ENCODE measurements at places on chromosomes 16 and 17.

DNA sequence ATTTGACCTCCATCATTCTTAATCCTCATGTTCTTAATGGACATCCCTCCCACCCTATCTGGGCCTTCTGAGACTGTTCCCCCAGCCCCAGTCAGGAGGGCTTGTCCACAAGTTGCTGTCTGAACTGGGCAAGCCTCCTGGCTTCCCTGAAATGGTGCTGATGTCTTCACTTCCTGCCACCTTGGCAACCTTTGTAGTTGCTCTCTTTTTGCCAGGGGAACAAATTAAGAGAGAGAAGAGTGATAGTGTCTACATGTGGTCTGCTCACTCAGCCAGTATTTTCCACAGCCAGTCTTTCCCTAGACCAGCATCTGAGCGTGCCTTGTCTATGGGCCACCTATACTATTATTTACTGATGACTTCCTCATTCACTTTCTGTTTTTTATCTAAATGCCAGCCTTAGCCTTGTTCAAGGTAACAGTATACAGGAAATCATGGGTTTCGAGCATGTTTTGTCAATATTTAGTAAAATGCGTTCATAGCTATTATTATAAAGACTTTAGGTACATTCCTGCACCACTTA lies 710.1 kb downstream of the MAF start:
- no peak for DNase-seq

DNA sequence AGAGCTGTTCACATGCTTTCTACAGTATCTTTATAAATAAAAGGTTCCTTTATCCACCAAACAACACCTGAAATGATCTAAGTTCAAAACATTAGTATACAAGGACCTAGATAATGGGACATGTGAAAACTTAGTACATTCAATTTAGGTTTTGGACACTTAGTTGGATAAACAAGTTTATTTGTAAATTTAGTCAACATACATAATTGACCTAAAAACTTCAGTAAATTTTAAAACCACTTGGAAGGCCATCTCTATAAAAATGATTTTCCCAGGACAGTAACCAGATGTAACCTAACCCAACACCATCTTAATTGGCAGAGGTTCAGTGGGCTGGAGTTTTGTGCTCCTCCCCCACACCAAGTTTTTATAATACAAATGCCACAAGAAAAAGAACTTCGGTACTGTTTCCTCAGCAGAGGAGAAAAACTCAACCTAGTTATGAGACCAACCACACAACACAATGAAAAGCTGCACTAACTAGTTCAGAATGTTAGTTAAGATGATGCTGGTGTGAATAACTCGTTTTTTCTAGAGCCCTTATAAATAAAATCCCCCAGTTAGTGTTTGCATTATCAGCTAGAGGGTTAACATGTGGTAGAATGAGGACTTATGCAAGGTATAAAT lies 7.2 kb upstream of the UNK start:
- peak; percentile 21 for DNase-seq

DNA sequence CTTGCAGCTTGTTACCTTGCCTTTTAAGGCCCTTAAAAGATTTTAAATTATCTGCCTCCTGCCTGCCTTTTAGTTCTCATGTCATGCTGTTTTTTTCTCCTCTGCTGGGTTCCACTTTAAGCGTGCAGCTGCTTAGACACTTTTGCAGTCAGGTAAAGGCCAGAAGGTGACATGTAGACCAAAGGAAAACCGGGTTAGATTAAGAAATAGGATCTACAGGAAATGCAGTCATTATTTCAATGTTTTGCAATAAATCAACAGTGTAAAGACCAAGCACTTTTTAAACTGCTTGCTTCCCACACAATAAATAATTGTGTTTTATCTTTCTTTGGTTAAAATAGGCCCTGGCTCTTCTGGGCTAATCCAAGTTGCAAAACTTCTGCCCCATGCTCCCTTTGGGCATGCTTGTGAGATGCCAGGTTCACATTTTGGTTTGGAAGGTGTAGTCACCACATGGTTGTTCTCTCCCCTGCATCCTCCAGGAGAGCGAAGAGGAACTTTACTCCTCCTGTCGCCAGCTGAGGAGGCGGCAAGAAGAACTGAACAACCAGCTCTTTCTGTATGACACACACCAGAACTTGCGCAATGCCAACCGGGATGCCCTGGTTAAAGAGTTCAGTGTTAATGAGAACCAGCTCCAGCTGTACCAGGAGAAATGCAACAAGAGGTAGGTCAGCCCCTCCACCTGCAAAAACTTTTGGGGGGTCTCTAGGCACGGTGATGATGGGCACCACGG lies 54.9 kb downstream of the SDR42E1 start:
- no peak for DNase-seq

DNA sequence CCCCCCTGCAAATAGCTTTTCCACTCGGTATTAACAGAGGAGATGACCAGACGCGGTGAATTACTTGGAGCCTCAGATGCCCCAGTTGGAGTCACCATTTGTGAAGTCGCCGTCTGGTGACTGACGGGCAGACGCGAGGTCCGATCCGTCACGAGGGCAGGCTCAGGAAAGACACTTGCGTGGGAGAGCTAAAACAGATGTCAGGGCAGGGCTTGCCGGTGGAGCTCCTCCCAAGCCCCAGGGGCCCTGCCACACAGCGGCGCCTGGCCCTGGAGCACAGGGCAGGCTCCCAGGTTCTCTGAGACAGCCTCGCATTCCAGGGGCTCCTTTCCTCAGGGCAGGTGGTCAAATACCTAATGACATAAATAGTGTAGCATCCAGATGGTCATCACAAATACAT lies 348.3 kb downstream of the C16orf95 start:
- DNase-seq, result no peak

- no peak for DNase-seq
These were observed 2.7 kb downstream of the KRT36 start for GRCh38 chr17:41486809-41487530.

DNA sequence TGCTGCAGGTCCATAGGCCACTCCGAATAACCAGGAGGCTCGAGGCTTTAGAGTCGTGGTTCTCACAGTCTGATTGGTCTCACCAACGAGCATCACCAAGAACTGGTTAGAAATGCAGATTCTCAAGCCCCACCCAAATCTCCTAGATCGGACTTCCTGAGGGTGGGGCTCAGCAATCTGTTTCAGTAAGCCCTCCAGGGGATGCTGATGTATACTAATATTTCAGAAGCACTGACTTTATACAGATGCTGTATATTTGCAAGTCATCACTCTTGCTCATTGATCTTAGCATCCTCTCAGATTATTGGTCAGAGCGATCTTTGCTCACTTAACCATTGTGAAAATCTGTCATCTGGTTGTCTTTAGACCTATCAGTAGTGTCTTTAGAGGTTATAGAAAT lies 4.4 kb upstream of the VAC14 start:
- DNase-seq, result no peak

DNA sequence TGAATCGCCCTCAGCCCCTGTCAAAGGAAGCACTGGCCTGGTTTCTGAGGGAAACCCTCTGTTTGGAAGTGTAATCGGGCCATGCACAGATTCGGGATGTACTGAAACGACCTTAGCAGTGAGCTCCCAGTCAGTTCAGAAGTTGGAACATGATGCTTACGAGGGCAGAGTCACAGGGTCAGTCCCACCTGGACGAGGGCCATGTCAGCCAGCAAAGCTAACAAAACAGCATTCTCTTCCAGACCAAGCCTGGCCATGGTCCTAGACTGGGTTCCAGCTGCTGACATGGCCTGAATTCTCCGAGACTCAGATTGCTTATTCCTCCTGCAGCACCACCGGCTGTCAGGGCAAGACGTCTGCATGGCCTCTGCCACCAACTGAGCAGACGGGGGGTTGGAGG lies 192.2 kb upstream of the WSCD1 start:
- DNase-seq, result no peak

DNA sequence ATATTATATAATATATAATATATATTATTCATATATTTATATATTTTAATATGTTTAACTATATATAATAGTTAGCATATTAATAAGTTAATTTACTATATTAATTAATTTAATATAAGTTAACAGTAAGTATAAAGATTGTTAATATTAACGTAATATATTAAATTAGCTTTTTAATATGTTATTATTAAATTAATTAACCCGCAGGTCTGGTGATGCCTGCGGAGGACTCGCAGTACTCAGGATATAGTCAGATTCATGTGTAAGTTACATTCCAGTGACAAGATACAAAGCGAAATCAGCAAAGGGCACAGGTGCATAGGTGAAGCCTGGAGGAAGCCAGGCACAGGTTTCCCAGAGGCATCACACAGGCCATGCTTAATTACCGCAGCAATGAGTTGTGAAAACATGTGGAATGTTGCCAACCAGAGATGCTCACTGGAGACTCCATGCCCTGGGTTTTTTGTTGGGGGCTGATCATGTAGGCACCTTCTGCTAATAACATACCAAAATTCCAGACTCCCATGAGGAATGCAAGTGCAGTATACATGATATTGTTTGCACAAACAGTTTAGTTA lies 130.4 kb upstream of the MPHOSPH6 start:
- DNase-seq, result no peak

- peak; percentile 86 for DNase-seq
These were observed 14.7 kb downstream of the RARA start for GRCh38 chr17:40323391-40324381.

DNA sequence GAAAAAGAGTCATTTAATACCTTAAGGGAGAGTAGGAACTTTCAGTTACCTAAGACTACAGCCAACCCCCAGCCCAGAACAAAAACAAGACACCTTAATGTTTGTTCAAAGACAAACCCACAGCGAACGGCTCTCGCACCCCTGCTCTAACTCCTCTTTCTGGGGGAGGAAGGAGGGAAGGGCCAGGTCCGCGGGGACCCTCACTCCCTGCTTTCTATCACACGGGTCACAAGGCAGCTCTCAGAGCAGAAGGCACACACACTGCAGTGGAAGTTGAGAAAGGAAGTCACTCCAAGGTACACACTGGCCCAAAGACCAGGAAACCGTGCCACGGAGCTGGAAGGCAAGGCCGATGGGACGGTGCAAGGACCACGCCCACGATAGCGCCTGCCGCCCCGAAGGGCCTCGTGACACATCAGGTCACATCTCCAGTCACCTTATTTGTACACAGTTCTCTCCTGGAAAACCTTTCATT lies 10.0 kb downstream of the LITAFD start:
- no peak for DNase-seq

GRCh38 chr16:64841071-64841470 lies 280.8 kb downstream of the CDH11 start:
- DNase-seq, result peak; percentile 59

GRCh38 chr16:14175086-14175485 lies 104.0 kb downstream of the MRTFB start:
- peak; percentile 53 for DNase-seq

DNA sequence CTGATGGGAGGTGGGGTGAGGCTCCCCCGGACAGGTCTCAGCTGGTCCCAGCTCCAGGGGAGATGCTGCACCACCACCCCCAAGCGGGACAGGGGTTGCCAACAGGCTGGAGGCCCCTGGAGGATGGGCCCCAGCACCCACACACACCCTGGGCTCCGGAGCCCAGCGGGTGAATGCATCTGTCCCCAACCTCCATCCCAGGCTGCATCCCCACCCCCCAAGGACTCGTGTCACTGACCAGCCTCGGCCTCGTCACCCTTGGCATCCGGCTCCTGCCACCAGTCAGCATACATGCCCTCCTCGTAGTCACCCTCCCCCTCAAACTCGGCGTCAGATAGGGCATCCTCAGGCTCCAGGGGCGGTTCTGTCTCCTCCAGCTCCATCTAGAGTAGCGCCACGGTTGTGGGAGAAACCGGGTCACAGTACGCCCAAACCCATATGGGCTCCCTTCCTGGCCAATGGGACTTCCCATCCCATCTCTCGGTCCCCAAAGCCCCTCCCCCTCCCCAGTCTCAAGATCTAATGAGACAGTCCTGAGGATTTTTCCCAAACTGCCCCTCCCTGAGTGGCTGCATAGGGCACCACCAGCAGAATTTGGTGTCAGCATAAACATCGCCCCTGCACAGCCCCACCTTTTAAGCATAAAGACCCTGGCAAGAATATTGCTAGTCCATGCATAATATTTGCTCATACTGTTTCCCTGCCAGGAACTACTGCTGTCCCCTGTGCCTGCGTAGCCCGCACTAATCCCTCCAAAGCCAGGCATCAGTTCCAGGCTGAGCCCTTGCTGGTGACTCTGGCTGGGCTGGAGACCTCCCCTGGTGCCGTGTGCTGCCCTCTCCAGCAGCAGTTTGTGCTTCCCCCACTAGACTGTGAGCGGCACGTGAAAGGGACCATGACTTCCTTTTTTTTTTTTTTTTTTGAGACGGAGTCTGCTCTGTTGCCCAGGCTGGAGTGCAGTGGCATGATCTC lies 8.4 kb downstream of the P3H4 start:
- no peak for DNase-seq

- no peak for DNase-seq
These were observed 10.0 kb downstream of the SPATA32 start for GRCh38 chr17:45251931-45252330.

GRCh38 chr17:5225668-5226457 lies 8.8 kb downstream of the SCIMP start:
- DNase-seq, result no peak

GRCh38 chr16:81478876-81479511 lies 34.4 kb downstream of the CMIP start:
- no peak for DNase-seq

GRCh38 chr17:32558997-32559650 lies 72.3 kb downstream of the CDK5R1 start:
- no peak for DNase-seq

DNA sequence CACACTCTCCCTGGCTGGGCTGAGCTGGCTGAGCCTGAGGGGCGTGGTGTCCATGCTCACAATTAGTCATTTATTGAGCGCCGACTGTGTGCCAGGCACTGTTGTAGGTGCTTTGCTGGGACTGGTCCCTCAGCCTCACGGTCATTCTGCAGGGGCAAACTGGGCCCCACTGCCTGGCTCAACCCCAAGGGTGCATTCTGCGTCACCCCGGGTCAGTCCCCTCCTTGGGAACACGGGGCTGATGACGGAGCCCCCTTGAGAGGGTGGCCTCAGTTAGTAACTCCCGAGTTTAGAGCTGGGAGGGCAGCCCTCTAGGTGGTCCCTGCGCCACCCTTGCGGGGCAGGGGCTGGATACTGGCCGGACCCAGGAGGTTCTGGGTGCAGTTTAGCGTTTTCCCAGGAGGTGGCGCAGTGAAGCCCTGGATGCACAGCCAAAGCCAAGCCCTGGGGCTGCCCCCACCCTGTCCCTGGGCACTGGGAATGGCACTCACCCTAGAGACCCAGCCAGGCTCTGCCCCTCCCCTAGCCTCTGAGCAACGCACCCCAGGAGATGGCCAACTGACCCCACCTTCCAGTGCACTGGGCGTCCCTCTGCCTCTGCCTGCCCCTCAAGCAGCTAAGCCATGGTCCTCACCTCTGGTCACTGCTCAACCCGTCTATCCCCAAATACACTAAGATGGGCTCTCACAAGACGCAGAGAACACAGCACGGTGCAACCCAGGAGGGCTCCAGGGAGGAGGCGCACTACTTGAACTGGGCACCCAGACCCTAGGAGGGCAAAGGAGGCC lies 243.2 kb upstream of the GSE1 start:
- DNase-seq, result peak; percentile 63

GRCh38 chr17:45361451-45361850 lies 44.6 kb upstream of the MAP3K14 start:
- DNase-seq, result no peak

- DNase-seq, result no peak
These were observed 17.3 kb downstream of the ZZEF1 start for GRCh38 chr17:4125552-4125951.
